ENCODE measurements at places on chromosomes 12 and 14.

- no peak for DNase-seq
These were observed 1949.4 kb upstream of the SEL1L start for GRCh38 chr14:83483063-83483462.

DNA sequence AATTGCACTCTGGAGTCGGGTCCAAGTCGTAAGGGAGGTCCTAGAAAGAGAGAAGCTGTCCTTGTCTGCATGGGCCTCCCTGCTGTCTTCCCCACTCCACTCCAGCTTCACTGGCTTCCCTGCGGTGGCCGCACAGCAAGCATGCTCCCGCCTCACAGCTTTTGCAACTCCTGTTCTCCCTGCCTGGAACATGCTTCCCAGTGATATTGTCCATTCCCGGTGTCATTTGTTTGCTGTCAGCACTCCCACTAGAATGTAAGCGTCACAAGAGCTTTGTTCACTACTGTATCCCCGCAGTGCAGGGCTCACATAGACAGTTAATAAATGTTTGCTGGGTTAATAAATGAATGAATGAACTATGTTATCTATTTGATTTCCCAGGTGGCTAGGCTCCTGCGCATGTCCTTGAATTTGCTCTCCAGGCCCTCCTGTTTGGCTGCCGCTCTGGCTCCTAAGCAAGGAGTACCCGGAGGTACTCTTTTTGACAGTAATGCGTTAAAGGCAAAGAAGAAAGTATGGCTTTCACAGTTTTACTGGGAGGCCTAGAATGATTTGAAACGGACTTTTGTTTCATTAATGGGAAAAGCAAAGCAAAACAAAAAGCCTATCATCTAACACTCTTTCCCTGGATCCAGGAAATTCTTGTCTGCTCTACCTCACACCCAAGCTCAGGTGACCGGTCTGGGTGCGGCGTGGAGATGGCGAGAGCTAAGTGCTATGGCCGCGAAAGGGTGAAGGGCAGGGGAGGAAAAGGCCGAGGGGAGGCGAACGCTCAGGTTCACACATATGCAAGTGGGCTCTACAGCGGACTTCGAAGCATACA is 6.2 kb upstream of the SLC7A7 start:
- DNase-seq, result no peak

GRCh38 chr14:76904740-76905569 is 78.7 kb downstream of the LRRC74A start:
- DNase-seq, result peak; percentile 81

- DNase-seq, result no peak
These were observed 75.4 kb downstream of the IFT81 start for GRCh38 chr12:110199339-110200123.

DNA sequence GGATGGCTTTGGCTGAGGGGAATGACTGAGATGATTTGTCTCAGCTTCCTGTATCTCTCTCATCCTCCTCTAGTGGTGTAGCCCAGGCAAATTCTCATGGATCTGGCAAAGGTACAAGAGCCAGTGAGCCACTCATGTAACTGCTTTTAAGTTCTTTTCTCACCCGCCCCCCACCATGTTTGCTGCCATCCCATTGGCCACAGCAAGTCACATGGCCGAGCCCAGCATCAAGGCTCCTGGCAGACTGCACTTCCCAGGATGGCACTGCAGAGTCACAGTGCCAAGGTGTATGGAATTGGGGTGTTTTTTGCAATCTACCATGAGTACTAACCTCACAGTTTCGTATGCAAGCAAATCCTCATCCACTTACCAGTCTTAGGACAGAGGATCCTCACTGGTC is 50.9 kb downstream of the CHST11 start:
- no peak for DNase-seq

GRCh38 chr14:53464376-53464775 is 311.3 kb upstream of the DDHD1 start:
- DNase-seq, result no peak

DNA sequence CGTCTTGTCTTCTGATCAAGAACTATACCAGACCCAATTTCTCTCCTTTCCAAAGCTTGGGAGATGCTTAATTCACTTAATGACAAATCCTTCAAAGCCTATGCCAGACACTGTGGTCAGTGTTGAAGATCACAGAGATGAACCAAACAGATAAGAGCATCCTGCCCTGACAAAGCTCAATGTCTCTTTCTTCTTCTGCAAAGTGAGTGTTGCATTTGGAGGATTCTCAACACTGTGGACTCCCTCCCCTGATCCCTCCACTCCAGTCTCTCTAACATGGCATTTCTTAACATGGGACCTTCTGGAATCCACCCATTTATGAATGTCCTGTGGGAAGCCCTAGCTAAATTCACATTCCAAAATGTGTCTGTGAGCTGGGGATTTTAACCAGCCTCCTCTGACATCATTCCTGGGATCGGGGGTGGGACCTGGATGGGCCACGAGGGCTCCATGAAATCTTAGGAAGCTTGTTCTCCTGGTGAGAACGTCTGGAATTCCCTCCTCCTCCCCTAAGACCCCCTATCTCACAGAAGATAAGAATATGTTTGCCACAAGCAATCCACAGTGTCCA is 20.3 kb downstream of the SYNE3 start:
- DNase-seq, result no peak

- no peak for DNase-seq
These were observed 13.3 kb upstream of the YBX3 start for GRCh38 chr12:10736463-10736862.

DNA sequence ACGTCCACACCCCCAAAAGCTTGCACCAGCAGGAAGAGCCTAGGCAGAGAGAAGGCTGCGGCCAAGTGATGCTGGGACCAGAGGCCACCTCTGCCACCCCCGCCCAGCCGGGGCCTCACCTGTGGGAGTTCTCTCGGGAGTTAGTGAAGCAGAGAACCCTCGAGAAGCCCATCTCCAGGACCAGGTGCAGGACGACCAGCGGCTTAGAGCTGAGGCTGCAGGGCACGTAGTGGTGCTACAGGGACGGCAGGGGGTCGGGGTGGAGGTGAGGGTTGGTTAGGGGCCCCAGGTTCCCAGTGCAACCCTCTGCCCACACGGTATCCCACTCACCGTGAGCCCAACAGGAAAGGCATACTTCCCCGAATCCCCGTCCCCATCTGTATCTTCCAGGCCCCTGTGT is 3.6 kb downstream of the DDX51 start:
- no peak for DNase-seq

- no peak for DNase-seq
These were observed 1815.8 kb upstream of the FLRT2 start for GRCh38 chr14:83714151-83714550.

DNA sequence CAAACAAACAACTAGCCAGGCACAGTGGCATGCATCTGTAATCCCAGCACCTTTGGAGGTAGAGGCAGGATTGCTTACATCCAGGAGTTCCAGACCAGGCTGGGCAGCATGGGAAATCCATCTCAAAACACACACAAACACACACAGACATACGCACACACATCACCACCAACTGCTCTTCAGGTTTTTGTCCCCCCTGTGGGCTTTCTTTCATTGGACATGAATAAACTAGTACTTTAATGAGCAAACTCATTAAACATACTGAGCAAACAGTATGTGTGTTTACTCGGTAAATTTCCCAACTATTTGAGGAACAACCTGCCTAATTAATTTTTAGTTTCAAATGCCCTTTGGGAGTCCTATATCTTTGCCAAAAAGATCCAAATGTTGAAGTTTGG is 10.1 kb upstream of the RASSF3 start:
- no peak for DNase-seq

DNA sequence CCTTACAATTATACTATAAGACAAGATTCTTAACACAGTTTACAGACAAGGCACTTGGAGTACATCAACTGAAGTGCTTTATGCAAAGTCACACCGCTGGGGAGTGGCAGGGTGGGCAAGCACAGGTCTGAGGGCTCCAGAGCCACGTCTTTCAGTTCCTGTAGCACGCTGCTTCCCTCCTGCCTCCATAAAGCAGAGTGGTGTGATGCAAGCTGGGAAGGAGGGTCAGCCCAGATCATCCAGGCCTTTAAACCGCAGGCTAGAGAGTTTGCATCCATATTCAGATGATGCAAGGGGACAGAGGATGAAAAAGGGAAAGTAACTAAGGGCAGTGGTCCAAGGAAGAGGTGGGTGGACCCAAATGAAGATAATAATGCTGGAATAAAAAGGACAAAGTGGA is 132.6 kb downstream of the ITPR2 start:
- no peak for DNase-seq

DNA sequence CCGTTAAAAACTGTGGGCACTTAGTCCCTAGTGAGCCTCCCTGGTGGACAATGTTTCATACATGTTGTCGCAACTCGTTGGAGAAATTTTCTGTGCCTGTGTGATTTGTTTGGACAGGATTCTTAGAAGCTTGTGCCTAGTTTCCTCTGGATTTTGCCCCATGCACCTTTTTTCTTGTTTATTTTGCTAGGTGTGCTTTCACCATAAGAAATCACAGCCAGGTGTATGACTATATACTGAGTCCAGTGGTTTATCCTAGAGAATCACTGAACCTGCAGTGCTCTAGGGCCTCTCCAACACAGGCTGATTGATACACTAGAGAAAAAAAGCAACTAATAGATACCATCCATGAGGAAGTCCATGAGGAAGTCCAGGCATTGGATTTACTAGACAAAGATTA is 33.1 kb upstream of the OASL start:
- no peak for DNase-seq

GRCh38 chr12:102543494-102544485 is 63.4 kb upstream of the IGF1 start:
- DNase-seq, result no peak

DNA sequence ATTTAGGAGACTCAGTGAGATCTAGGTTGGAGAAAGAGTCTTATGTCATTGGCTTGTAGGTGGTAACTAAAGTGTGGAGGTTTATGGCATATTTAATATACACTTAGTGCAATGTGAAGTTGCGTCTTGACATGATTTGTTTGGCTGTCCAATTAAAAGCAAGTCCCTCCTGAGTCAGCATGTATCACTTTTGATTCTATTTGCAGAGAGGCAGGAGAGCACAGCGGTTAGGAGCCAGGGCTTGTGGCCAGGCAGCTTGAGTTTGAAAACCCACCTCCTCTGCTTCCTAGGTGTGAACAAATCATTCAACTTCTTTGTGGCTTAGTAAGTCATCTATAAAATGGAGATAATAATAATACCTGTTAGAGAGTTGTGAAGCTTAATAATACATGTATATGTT is 68.5 kb upstream of the OTX2 start:
- no peak for DNase-seq

GRCh38 chr12:46160101-46160980 is 108.5 kb downstream of the SLC38A1 start:
- DNase-seq, result no peak

GRCh38 chr14:64826845-64827244 is 52.9 kb downstream of the SPTB start:
- no peak for DNase-seq

GRCh38 chr12:82625523-82625922 is 61.2 kb upstream of the TMTC2 start:
- no peak for DNase-seq

GRCh38 chr14:43005807-43006206 is 1399.1 kb downstream of the LRFN5 start:
- no peak for DNase-seq

DNA sequence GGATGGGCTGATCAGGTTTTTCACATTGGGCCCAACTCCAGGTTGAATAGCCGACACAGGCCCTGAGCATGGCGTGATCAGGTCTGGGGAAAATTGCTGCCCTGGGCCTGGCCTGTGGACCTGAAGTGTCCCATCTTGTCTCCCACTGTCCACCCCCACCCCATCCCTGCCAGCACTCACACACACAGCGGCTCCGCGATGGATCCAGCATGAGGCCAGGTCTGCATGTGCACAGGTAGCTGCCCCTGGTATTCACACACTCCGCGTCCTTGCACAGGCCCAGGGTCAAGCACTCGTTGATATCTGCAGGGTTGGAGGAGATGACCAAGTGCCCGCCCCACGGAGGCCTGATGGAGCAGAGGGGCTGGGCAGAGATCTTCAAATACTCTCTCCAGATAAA is 38.7 kb downstream of the ISCA2 start:
- DNase-seq, result no peak

DNA sequence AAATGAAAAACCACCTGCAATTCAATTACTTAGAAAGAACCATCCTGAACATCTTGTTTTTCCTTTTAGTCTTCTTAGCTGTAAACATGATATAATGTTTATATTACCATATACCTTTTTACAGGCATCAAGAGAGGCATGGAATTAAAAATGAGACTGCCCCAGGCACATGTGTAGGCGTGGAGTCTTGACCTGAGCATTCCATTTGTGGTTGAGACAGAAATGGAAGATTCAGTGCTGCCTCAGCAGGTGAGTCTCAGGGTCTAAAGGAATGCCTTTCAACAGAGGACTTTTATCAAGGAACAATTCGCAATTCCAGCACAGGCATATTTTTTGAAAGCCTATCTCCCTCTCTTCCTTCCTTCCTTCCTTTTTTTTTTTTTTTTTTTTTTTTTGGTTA is 8.0 kb upstream of the NANOGNB start:
- DNase-seq, result no peak

DNA sequence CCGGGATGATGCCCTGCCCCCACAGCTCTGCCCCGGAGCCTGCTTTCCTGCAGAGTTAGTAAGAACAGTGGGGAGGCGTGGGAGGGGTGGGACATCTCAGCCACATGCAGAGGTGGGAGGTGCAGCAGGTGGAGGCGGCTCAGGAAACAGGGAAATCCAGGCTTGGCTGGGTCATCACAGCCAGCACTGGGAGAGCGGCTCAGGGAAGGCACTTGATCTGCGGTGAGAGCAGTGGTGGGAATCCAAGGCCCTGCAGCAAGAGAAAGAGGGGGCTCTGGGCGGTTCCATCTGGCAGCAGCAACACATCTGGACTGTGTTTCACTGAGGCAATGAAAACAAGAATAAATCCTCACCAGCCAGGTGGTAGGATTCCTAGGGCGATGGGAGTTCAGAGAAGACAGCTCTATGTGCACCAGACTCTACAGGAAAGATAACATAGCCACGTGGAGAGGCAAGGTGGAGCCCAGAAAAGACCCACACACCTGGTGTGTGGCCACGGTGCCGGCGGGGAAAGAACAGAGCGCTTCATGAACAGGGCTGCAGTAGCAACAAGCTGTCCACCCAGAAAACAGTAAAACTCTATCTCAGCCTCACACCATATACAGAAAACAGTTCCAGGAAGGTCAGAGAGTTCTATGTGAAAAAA is 57.6 kb downstream of the CCDC85C start:
- no peak for DNase-seq

DNA sequence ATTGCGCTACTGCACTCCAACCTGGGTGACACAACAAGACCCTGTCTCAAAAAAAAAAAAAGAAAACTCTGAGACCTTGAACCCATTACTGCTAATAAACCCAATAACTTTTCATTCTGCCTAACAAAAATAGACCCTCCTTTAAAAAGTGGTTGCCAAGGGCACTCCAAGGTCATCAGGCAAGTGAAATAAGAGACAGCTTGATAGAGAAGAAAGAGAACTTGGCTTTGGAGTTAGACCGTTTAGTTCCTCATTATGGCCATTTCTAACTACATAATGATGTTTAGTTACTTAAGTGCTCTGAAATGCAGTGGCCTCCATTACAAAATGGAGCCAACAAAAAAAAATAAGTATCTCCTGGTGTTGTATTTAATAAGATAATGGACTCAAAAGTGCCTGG is 55.9 kb downstream of the PHLDA1 start:
- no peak for DNase-seq

GRCh38 chr14:95182379-95182778 is 25.1 kb upstream of the DICER1 start:
- DNase-seq, result no peak
